ENCODE measurements at places on chromosomes 3 and 15.

DNA sequence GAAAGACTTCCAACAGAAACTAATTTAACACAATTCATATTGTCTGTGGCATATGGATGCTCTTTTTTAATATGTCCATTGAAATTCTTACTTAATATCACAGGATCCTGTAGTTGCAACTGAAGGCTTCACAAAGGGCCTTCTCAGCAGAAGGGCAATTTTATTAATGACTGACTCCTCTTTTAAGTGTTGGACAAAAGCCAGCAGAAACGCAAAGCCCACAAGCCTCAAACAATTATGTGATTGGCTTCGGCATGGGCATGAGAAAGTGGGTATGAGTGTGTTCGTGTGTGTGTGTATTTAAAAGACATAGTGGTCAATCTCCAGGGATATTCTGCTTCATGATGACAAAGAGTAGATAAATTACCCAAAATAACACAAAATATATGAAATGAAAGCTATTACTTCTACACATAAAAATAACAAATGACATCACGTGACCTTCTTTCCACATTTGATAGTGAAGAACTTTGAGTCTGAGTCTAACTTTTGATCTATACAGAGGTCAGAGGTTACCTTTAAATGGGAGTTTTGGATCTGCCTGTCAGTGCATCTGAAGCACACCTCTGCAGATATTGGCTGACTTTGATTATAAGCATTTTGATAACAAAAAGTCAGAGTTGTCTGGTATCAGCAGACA is 496.9 kb downstream of the CADM2 start:
- no peak for DNase-seq

- DNase-seq, result no peak
Observed at GRCh38 chr15:98706387-98706786, 58.0 kb downstream of the IGF1R start.

- DNase-seq, result no peak
Observed at GRCh38 chr3:9260305-9260704, 10.9 kb upstream of the SRGAP3 start.

DNA sequence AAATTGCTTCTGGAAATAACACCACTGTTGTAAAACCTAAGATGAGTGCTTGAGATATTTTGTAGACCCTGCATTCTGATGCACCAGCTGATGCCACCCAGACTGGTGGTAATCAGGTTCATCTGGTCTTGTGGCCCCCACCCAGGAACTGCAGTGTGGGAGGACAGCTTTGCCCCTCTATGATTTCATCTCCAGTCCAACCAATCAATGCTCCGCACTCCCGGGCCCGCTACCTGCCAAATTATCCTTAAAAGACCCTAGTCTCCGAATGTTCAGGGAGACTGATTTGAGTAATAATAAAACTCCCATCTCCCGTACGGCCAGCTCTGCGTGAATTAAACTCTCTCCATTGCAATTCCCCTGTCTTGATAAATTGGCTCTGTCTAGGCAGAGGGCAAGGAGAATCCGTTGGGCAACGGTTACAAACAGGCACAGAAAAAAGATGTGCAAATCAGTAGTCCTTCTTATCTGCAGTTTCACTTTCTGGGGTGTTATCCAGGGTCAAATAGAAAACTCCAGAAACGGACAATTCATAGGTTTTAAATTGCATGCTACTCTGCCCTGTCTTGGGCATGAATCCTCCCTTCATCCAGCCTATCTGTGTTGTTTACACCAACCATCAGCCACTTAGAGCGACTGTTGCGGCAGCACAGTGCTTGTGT is 29.2 kb upstream of the TRPM1 start:
- DNase-seq, result no peak

- DNase-seq, result peak; percentile 94
Observed at GRCh38 chr3:188348435-188349244, 194.7 kb downstream of the LPP start.

DNA sequence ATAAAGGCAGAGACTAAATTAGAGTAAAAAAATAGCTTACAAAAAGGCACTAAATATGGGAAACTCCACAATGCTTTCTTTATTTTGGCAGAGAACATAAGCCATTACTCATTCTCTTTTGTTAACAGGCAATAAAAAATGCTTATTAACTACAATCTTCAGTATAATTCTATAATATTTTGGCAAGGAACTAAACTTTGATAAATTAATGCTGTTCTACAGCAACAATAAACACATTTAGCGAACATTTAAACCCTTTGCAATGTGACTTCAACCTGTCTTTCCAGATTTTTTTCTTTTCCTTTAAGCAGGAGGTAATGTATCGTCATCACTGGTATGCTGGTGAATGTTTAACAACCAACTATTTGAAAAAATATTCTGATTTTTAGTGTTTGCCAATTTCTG is 42.2 kb upstream of the POU1F1 start:
- DNase-seq, result no peak

GRCh38 chr15:59531066-59531675 is 80.4 kb upstream of the GCNT3 start:
- no peak for DNase-seq

GRCh38 chr3:64647825-64648224 is 40.0 kb downstream of the ADAMTS9 start:
- DNase-seq, result no peak

DNA sequence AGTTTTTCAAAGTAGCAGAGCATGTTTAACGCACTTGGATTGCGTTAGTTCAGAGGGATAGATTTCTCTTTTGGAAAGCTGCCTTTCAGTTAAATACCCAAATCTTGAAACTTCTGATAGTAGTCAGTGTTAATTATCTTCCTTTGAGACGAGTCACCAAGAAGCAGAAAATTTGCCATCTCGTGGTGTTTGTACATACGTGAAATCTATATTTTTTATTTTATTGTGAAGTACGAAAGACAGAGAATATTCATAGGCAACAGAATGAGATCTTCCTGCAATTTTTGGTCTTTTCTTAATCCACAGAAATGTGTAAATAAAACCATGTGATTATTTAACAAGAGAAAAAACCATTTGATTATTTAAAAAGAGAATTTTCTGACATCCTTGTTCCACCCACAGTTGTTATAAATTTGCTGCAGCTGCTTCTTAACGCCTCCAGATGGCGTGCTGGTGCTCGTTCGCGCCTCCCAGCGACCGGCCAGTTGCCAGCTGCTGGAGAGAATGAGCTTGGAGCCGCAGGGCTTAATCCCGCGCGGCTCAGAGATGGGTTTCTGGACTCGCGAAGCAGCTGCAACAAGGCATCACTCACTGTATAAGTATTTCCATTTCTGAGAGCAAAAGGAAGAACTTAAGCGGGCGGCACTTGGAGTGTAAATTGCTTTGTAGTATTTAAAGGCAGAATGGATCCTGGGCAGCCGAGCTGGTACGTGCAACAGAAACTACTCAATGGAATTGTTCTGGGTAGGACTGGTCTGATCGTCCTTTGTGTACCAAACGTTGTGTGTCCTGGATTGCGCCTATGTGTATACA is 10.5 kb upstream of the SLITRK3 start:
- peak; percentile 84 for DNase-seq

GRCh38 chr3:46866720-46867549 is 3.7 kb upstream of the MYL3 start:
- no peak for DNase-seq

GRCh38 chr3:43792904-43793303 is 102.2 kb downstream of the ABHD5 start:
- DNase-seq, result no peak

DNA sequence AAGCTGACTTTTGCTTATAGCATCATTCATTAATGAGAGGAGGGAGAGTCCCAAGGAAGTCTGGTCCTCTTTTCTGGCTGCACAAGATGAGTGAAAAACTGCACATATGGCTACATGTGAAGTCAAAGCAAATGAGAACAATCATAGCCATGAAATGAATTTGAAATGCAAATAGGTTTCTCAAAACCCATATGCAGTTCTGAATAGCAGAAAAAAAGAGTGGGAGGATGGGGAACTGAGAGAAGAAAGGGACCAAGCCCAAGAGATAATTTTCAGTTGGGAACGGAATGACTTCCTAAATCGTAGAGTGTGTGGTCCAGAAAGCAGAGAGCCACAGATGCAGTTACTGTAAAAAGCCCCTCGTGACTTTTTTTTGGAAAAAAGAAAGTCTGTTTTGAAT is 66.3 kb downstream of the GTPBP8 start:
- DNase-seq, result no peak

GRCh38 chr15:38378161-38378560 is 75.8 kb upstream of the FAM98B start:
- no peak for DNase-seq

- peak; percentile 42 for DNase-seq
Observed at GRCh38 chr15:84878504-84878903, 6.0 kb upstream of the SLC28A1 start.

- DNase-seq, result no peak
Observed at GRCh38 chr15:42908538-42908937, 12.0 kb downstream of the TTBK2 start.

- DNase-seq, result no peak
Observed at GRCh38 chr3:27224197-27224596, 145.0 kb downstream of the NEK10 start.

DNA sequence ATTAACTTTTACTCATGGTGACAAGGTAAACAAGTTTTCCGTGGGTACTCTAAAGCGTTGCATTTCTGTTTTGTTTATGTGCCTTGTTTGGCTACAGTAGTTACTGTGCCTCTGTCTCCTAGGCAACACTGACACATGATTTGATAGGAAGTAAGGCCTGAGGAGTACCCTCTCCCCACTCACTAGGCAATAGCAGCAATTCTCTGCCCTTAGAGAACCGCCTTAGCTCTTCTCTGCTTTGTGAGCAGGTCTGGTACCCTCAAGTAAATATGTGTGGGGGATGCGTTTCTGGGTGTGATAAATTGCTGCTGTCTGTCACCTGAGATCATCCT is at the start of gene IL5RA:
Gene IL5RA (minus strand): TSS at position 76 of the 332 bp plus-strand sequence. CDS start 5,390 bp downstream, outside the sequence.
- no peak for DNase-seq

- DNase-seq, result no peak
Observed at GRCh38 chr3:63963496-63963895, 51.3 kb upstream of the SCAANT1 start.

GRCh38 chr3:101945980-101946379 is 96.7 kb downstream of the NFKBIZ start:
- DNase-seq, result no peak

DNA sequence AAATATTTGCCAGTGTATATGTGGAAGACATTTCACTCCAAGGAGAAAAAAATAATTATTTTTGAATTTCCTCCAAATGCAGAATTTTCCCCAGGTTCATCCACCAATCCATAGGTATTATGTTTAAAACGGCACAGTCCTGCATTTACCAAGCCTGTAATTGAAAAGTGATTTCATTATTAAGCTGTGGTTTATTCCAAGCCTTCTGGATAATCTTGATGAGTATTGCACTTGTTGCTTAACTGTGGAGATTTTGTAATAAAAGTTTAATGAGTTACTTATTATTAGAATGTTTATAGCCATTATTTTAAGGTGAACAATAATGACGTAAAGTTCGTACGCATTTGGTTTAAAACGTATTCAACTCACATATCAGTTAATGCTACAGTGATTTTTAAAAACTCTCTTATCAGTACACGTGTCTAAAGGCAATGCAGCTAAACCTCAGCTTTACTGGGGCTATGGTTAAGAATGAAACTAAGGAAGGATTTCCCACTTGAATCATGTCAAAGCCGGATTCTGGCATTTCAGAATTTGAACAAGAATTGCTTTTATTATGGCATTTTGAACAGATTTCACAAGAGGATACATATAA is 283.9 kb downstream of the MECOM start:
- DNase-seq, result no peak

DNA sequence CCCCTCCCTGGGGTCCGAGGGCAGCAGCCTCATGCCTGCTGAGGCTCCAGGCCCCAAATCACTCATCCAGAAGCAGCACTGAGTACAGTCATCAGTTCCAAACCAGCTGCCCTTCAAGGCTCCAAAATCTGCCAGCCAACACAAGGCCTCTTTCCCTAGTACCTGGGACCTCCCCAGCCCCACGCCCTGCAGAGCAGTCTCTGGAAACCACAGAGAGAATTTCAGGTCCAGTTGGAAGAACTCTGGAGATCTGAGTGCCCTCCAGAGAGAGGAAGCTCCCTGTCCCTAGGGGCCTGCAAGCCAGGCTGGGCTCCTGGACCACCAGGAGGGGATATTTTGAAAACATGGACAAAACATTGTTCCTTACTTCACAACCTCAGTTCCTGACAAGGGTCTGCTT is 26.2 kb downstream of the TKT start:
- DNase-seq, result no peak
